ENCODE measurements at places on chromosomes 3 and 15.

DNA sequence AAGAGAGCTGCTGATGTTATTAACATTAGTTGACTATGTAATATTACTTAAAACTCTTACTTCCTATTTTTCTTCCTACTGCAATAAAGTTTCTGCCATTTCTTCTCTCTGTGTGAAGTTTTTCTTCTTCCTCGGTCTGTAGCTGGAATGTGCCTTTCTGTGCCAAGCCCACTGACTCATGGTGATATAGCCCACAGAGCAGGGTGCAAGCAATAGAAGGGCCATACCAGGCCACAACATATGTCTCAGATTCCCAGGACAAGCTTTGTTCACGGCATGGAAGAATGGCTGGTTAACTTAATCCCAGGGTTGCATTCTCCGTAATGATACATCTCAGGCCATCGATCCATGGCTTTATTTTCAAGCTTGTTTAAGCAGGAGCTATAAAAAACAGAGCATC is 815.3 kb downstream of the TUSC7 start:
- no peak for DNase-seq

- DNase-seq = no peak
These were observed 96.5 kb upstream of the MYO5C start for GRCh38 chr15:52392008-52392687.

- DNase-seq = no peak
These were observed 74.5 kb downstream of the TMEM108 start for GRCh38 chr3:133112666-133113065.

GRCh38 chr3:178560759-178561158 is 24.5 kb downstream of the KCNMB2 start:
- DNase-seq = no peak

DNA sequence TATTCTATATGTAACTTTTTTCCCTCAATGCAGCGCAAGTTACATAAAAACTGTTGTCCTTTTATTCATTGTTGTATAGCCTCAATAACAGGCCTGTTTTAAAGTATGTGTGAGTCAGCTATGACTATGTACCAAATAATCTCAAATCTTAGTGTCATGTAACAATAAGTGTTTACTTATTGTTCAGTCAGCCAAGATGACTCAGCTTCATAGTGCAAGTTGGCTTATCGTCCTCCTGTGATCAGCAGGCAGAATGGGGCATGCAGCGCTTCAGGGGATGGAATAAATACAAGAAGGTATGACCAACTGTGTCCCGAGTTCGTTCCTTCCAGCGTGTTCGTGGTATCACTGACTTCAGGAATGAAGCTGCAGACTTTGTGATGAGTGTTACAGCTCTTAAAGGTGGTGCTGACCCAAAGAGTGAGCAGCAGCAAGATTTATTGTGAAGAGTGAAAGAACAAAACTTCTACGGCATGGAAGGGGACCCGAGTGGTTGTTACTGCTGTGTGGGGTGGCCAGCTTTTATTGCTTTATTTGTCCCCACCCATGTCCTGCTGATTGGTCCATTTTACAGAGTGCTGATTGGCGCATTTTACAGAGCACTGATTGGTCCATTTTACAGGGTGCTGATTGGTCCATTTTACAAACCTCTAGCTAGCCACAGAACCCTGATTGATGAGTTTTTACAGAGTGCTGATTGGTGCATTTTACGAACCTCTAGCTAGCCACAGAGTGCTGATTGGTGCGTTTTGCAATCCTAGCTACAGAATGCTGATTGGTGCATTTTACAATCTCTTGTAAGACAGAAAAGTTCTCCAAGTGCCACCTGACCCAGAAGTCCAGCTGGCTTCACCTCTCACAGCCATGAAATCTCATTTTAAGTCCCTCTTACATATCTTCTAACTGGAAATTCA is 1016.0 kb downstream of the MCTP2 start:
- DNase-seq = peak; percentile 66

GRCh38 chr3:127986803-127987202 is 65.4 kb upstream of the SEC61A1 start:
- no peak for DNase-seq

GRCh38 chr3:24154013-24154695 is 209.1 kb downstream of the NR1D2 start:
- DNase-seq = no peak

DNA sequence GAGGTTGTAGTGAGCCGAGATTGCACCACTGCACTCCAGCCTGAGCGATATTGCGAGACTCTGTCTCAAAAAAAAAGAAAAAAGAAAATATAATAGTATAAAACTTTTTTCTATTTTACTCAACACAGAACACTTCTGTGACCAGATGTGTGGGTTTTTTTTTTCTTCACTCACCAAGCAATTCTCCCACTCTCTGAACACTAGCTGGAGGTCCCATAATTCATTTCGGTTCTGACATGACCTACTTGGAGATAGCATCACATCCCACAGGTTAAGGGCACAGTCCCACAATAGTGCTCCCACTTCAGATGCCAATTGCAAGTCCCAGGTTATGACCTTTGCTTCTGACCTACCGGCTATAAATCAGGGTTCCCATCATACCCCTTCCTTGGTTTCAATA is 35.0 kb downstream of the KAT2B start:
- no peak for DNase-seq

DNA sequence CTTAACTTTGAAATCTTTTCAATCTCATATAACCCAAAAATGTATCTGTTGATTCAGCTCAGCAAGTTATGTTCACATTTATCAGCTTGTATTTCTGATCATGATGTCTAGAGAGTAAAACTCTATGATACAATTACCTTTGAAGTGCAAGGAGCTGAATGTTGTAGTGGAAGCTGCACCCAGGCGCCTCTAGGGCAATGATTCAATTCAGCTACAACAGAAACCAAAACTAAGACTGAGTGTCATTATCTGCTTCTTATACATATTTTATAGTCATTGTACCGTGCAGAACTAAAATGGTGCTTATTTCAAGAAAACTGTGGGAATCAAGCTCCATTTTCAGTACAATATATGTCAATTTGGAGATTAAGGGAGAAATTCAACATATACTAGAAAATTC is 1237.5 kb downstream of the ZPLD1 start:
- DNase-seq = no peak

GRCh38 chr3:69120879-69121464 is 1.4 kb downstream of the LMOD3 start:
- DNase-seq = peak; percentile 73

GRCh38 chr15:58724466-58724865 is 25.0 kb downstream of the ADAM10 start:
- DNase-seq = no peak

- DNase-seq = no peak
These were observed 39.8 kb downstream of the SMARCC1 start for GRCh38 chr3:47741925-47742324.

GRCh38 chr3:12741209-12741608 is 17.9 kb downstream of the TMEM40 start:
- no peak for DNase-seq

DNA sequence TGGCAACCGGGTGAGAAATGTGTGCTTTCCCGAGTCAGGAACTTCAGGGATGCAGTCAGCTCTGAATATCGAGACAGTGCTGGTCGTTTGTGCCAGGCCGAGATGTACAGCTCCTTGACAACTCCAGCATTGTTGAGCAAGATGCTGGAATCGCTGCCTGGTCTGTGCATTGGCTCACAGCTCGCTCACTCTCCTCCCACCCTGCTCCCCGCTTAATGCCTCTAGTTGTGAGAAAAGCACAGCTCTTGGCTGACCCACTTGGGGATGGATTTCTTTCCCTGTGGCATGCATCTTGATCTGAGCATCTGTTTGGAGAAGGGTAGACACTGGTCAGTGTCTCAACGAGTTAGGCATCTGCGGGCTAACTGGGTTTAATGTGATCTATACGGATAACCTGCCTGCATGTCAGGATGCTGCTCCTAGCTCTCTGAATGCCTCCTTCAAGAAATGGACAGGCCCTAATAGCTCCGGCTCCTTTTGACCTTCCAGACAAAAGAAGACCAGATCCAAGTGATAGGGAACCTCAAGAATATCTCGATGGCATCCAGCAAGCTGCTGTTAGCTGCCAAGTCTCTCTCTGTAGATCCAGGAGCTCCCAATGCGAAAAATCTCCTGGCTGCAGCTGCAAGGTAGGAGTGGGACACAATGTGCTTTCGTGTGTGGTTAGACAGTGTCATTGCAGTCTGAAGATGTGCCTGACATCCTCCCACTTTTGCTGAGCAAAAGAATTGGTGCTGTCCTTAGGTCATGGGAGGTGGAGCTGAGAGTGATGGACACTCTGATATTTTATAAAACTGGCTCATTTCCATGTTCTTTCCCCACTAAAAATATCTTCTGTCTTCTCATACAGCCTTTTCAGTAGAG is 302.2 kb upstream of the TPM1 start:
- no peak for DNase-seq

GRCh38 chr15:68593341-68593740 is 14.5 kb downstream of the CORO2B start:
- DNase-seq = no peak

DNA sequence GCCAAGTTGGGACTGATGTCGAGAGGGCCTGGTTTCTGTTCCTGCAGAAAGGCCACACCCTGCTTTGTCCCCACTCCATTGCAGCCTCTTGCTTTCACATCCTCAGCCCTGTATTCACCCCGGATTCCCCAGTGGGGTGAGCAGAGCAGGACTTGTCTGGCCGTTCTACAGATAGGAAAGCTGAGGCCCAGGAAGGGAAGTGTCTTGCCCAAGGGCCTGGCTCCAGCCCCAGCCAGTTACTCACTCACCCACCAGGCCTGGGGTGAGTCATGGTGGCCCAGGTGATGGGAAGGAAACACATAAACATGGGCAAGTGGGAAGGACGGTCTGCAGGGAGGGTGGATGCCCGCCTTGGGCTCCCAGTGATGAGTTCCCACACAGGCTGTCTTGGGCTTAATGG is 6.1 kb upstream of the DUSP7 start:
- peak; percentile 47 for DNase-seq

GRCh38 chr15:74461847-74462511 is 1.0 kb upstream of the UBL7 start:
- DNase-seq = peak; percentile 26

DNA sequence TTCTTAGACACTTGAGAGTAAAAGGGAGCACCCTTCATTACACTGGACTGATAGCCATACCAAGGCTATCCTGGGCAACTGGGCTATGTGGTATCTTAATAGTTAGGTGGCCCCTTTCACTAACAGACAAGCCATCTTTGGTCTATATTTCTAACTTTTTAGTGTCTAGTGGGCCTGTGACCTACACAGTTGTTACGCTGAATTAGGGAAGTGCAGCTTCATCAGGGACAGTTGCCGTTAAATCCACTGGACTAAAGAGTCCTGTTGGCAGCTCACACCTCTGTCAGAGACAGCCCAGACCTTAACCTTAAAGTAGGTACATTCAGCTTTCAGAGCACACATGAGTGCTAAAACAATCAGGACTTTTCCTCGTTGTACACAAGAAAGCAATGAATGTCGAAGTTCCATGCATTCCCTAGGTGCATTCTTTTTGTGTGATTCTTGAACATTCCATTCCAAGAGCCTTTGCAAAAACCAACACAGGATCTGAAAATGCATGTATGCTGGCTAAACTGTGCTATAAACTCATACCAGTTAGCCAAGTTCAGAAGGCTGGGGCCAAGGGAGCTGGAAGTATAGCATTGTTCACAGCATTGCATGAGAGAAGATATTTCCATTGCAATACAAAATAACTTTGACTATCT is 230.2 kb upstream of the EIF1B start:
- no peak for DNase-seq

GRCh38 chr3:194687638-194688199 is 2.0 kb downstream of the FAM43A start:
- DNase-seq = no peak

GRCh38 chr15:63915873-63916771 is 82.4 kb upstream of the HERC1 start:
- peak; percentile 27 for DNase-seq

- DNase-seq = no peak
These were observed 39.7 kb upstream of the LRRFIP2 start for GRCh38 chr3:37214076-37214475.

- DNase-seq = no peak
These were observed 218.0 kb upstream of the CDIN1 start for GRCh38 chr15:36361351-36361870.

GRCh38 chr3:11565492-11565891 is 78.2 kb downstream of the VGLL4 start:
- DNase-seq = no peak

DNA sequence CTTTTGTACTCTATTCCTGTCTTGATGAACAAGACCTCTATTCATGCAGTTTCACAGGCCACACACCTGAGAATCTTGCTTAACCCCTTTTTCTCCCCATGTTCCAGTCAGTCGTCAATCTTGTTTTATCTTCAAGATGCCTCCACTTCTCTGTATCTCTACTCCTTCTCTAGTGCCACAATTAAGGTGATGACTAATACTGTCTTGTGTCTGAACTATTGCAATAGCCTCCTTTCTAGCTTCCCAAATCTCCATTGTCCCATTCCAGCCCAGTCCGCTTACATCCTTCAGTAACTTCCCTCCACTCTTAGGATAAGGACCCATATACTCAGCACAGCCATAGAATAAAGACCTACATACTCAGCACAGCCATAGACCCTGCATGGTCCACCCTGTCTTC is 24.7 kb downstream of the CHST14 start:
- DNase-seq = no peak

- peak; percentile 90 for DNase-seq
These were observed 227.8 kb upstream of the CTNNB1 start for GRCh38 chr3:40971191-40972168.

DNA sequence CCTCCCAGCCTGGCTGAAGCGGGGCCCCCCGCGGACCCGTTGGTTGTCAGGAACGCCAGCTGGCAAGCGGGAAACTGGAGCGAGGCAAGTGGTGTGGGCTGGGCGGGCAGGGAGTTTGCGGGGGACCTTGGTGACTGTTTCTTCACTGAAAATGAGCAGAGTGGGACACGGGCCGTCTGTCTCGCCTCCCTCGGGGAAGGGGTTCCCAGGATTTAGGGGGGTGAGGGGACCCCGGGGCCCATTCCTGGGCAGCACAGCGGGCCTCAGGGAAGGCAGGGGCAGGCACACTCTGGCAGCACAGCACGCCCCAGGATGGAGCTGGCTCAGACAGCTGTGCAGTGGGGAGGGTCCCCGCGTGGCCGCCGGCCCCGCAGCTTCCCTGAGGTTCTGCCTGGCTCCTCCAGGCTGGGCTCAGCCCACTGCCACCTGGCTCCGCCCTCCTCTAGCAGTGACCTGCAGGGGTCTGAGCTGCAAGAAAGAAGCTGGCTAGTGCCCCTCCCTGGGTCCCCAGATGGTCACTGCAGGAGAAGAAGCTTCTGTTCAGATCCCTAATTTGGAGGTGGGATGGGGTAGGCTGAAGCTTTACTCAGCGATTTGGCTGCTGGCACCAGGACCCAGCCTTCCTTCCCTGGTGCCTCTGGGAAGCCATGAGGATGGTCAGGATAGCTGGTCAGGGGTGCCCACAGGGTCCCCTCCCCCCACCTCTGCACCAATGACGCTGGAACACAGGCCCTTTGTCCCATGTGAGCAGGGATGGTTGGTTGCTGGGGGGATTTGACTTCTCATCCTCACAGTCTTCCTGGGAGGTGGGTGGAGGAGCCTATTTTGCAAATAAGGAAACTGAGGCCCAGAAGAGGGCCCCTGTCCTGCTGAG is 90.4 kb downstream of the TBC1D2B start:
- DNase-seq = no peak

Data from SW480 (cell line).